ENCODE measurements at places on chromosomes 1 and 21. TPM values are rescaled to one million over a fixed set of nuclear protein-coding genes. Genes with fewer than 3 reads are reported as not detected.

Gene FAM72D
- 1.6 TPM for polyA plus RNA-seq

Gene NAV1
- polyA plus RNA-seq = 74.7 TPM

Gene FNDC5
- 0.33 TPM for polyA plus RNA-seq

Gene SSX2IP
- polyA plus RNA-seq = 11.3 TPM

Gene C1QC
- not detected for polyA plus RNA-seq

Gene ATP1A4
- not detected for polyA plus RNA-seq

Gene RIPPLY3
- polyA plus RNA-seq = not detected

Gene TTC39A
- not detected for polyA plus RNA-seq

Gene MXRA8
- 609 TPM for polyA plus RNA-seq

Gene SPRR1A
- not detected for polyA plus RNA-seq

Gene WARS2
- polyA plus RNA-seq = 9.6 TPM

Gene TMEM269
- not detected for polyA plus RNA-seq

Gene GREM2
- 86.5 TPM for polyA plus RNA-seq

Gene CSMD2
- polyA plus RNA-seq = 5.1 TPM

Gene BRDT
- polyA plus RNA-seq = not detected

Gene KCNT2
- polyA plus RNA-seq = 0.14 TPM

Gene HTR1D
- polyA plus RNA-seq = not detected

Gene TNFSF4
- polyA plus RNA-seq = 4.2 TPM

Gene LCE2B
- polyA plus RNA-seq = not detected

Gene ZNF648
- polyA plus RNA-seq = not detected

Gene WNT2B
- 0.61 TPM for polyA plus RNA-seq

Gene KRTAP12-2
- polyA plus RNA-seq = not detected

Gene RGS13
- polyA plus RNA-seq = not detected

Gene ZFP69
- 3.8 TPM for polyA plus RNA-seq

Gene CDC14A
- 1.8 TPM for polyA plus RNA-seq

Gene ST3GAL3
- polyA plus RNA-seq = 9.7 TPM

Gene SPRR4
- not detected for polyA plus RNA-seq

Gene C1orf115
- 0.83 TPM for polyA plus RNA-seq

Gene APP
- polyA plus RNA-seq = 35.0 TPM

Gene ADORA1
- polyA plus RNA-seq = 2.2 TPM

Measured in GM23248 (cell line).